ENCODE measurements at places on chromosomes 5 and 9.

- no peak for DNase-seq
Observed at GRCh38 chr5:85931220-85931619, 686.5 kb upstream of the COX7C start.

DNA sequence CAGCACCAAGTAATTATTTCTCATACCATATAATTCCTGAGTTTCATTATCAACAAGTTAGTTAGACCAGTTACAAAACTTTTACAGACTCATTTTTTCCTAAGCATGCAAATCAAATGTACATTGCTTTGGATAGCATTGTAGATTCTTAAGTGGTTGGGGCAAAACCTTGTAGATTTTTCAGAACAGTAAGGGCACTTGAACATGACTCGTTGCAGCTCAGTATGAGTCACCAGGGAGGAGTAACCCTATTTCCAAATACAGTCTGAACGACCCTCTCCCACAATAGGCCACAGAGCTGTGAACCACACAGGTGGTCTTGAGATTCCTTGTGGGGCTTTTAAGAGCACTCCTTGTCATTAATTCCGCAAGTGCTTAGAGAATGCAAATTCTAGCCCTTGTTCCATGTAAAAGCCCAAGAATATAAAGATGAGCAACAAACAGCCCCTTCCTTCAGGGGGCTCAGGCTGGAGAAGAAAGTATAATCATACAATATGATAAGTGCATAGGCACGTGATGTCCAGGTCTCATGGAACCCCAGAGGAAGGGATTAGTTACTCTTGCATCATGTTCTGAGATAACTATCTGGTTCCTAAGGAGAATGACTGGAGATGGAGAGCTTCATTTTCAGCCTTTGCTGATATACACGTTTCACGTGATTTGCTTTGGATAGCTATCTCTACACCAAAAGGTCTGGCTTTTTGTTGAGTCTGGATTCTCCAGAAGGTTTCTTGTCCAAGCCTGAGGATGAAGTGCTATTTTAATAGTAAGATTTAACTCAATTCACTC is 295.7 kb downstream of the KCNN2 start:
- DNase-seq: no peak

DNA sequence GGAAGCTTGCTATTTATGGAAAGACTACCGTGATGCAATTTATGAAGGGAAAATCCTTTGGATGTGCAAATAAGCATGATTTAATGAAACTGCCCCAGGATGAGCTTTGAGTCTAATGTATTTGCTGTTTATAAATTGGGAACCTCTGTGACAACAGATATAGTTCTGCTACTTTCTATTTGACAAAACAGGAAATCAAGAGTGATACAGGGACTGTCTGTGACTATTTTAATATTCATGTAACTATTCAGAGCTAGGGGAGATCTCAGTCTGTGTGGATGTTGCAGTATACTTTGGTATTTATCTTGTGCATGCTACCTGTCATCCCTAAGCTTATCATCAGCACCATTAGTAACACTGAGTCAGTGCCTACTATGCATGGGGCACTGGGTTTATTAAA is 132.1 kb downstream of the PDZD2 start:
- no peak for DNase-seq

GRCh38 chr9:107172979-107173347 is 110.1 kb upstream of the RAD23B start:
- no peak for DNase-seq

GRCh38 chr5:36528588-36528987 is 77.8 kb upstream of the SLC1A3 start:
- no peak for DNase-seq

DNA sequence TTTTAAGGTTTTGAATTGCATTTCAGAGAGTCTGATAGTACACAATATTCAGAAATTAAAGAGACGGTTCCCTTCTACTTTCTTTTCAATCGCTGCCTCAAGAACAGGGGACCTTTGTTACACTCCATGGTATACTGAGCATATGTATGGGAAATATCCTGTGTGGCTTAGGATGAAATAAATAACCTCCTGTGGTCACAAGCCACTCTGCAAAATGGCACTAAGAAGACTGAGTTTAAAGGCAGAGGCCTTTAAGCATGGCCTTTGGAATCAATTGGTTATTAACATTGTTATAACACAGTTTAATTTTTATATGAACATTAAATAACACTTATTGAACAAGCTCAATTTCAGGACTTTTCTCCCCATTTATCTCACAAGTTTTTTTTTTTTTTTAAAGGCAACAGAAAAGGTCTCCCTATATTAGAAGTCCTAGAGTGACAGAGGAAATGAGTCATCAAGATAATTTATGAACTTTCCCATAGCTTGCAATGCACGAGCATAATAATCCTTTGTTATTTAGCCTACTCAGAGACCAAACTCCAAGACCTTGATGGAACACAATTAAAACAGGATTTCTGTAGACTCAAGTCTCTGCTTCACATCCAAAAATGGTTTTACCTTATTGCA is 341.9 kb downstream of the TMEM167A start:
- no peak for DNase-seq

GRCh38 chr9:134638502-134639090 is 3.0 kb upstream of the COL5A1 start:
- no peak for DNase-seq

- no peak for DNase-seq
Observed at GRCh38 chr9:13443346-13444244, 164.1 kb upstream of the MPDZ start.

DNA sequence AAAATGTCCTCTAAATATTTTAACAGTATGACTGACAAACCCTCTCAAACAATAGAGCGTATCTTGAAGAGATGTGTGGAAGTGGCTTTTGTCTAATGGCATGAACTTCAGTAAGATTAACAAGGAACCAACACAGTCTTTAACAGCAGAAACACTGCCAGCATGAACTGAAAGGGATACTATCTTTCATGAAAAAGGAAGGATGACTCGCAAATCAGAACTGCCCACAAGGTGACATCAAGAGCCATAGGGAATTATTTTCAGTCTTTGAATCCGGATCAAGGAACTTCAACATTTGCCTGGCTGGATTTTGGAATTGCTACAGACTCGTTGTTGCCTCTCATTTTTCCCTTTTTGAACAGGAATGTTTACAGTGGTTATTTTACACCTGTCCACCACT is 5.1 kb upstream of the HEXB start:
- no peak for DNase-seq

GRCh38 chr9:113919382-113919781 is 43.3 kb downstream of the ZNF618 start:
- no peak for DNase-seq

DNA sequence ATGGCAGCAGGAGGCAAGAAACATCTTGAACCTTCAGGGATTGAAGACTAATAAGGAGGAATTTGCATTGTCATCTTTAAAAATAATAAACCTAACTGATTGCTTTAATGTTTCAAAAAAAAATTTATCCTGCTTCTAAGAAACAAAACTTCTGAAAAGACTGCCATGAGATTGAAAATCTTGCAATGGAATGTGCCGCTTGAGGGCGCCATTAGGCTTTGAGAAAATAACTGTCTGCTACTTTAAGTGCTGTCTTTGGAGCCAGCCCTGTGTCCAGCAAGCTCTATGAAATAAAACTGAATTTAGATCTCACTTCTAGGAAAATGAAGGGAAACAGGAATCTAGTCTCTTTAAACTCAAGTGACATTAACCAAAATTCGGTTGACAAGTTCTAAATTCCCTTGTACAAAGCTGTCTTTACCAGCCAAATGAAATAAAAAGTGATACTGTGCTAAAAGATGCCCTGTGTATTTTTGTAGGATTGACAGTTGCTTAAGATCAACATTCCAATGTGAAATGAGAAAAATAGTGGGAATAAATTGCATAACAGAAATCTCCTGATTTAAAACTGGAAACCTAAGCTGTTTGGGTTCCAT is 79.4 kb downstream of the ESM1 start:
- DNase-seq: peak; percentile 70

GRCh38 chr5:6547498-6547897 is 85.3 kb downstream of the NSUN2 start:
- no peak for DNase-seq

- no peak for DNase-seq
Observed at GRCh38 chr5:74342948-74343682, 297.4 kb downstream of the ENC1 start.

DNA sequence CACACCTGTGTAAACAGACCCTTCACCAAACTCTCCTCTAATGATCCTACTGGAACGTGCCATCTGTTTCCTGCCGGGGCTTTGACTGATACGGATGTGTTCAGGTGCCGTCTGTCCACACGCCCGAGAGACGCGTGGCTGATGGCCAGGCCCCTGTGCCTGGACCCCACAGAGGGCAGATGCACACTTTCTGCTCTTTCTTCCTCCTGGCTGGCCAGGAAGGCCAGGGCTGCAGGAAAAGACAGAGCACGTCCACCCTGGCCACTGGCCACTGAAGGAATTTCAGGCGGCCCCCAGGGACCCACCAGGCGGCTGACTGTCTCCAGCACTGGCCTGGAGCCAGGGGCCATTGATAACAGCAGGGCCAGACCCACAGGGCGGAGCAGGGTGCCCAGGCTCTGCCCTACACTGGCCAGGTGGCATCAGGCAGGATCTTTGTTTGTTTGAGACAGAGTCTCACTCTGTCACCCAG is 3.6 kb upstream of the ENG start:
- DNase-seq: no peak

- DNase-seq: no peak
Observed at GRCh38 chr9:126485662-126486061, 128.1 kb upstream of the LMX1B start.

GRCh38 chr9:36892279-36892678 is 141.8 kb downstream of the PAX5 start:
- no peak for DNase-seq

GRCh38 chr9:131668057-131668438 is 71.8 kb downstream of the RAPGEF1 start:
- no peak for DNase-seq

DNA sequence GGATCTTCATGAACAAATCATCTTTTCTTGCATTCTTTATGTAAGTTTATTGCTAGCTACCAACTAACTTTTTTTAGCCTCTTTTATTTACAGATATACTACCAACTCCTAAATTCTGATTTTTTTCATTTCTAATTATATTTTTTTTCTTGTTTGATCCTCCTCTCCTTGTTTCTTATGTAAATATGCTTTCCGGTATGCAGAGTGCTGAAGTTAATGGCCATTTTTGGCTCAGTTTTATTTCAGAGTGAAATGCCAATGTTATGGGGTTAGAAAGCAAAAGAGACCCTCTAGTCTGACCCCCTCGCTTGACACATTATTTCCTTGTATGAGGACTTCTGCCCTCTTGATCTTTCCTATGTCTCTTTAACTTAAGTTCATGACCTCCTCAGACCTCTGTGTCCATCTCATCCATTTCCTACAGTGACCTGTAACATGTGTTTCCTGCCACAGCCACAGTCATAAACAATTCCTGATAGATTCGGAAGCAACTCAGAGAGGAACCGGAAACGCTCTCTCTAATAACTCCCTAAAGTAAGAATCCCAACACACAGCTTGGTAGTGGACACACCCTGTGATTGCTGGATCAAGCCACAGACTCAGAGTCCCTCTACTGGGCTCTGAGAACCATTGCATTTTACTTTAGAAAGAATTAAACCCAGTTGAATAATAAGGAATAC is 42.9 kb upstream of the AFAP1L1 start:
- DNase-seq: no peak

GRCh38 chr5:76388791-76389512 is 14.1 kb upstream of the IQGAP2 start:
- DNase-seq: no peak

DNA sequence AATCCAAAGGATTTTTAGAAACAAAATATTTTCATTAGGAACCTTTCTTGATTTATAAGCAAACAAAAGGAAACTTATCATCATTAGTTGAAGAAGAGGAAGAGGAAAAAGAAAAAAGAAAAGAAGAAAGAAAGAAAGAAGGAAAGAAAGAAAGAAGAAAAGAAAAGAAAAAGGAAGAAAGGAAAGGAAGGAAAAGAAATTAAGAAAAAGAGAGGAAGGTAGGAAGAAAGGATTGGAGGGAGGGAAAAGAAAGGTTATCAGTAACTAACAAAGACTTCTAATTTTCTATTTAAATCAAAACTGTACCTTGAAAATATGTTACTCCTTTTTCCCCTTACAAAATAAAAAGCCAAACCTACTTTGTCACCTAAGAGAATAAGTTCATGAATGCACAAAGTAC is 10.0 kb downstream of the EBF1 start:
- no peak for DNase-seq

DNA sequence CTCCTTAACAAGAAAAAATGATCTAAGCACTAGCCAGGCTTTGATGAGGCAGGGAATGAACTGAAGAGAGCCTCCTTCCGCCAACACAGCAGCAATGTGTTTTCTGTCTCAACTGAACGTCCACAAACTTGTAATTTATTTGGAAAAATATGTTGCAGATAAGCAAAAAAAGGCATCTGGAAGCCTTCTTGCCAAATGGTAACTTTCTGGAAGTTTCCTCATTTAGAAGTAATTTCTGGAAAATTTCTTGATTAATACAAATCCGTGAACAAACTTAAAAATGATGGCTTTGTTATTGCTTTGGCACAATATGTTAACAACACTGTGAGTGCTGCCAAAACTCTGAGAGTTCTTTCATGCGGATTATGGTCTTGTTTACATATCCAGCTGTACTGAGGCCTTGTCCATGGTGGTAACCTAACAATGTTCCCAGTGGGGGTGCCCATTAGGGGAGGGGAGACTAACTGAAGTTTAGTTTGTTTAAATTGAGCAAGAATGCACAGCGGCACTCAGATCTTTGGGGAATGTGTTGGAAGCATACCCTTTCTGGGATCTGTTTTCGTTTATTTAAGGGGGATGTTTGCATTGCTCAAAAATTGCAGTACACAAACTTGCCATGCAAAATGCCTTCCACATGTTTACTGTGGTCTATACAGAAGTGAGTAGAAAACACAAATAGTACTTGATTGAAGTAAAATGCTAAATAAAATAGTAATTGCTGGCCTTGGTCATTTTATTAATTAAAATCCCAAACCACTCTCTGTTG is 334.7 kb downstream of the NR2F1-AS1 start:
- no peak for DNase-seq

DNA sequence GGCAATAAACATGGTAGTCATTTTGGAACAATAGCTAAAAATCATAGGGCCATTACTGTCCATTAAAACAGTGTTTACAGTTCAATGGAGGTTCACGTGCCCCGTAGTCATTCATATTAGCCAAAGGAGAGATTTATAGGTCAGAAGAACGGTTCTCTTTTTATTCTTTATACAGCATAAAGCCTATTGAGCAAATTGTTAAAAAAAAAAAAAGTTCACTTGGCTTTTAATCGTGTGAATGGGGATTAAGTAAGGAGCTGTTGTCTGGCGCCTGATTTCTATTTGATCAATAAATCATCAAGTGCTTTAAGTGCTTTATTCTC is 69.1 kb upstream of the TBCA start:
- no peak for DNase-seq

GRCh38 chr5:127951791-127952190 is 131.8 kb upstream of the SLC12A2 start:
- no peak for DNase-seq

GRCh38 chr5:164301708-164302107 is 796.3 kb downstream of the MAT2B start:
- DNase-seq: no peak

- DNase-seq: no peak
Observed at GRCh38 chr5:96293966-96294883, 138.8 kb downstream of the PCSK1 start.

GRCh38 chr9:134774410-134774809 is 106.2 kb upstream of the FCN2 start:
- no peak for DNase-seq
